ENCODE measurements at places on chromosomes 2 and 18. TPM values are rescaled to one million over a fixed set of nuclear protein-coding genes. Genes with fewer than 3 reads are reported as not detected.

The GALNT14 gene
- polyA plus RNA-seq: 1.7 TPM

The CRYGD gene
- polyA plus RNA-seq: not detected

The CENPA gene
- polyA plus RNA-seq: 0.18 TPM

The DBI gene
- 690 TPM for polyA plus RNA-seq

The BCL11A gene
- not detected for polyA plus RNA-seq

The AKAIN1 gene
- not detected for polyA plus RNA-seq
